Metanephros (tissue), 2 donors: ENCODE measurements at places on chromosomes 7 and 10. TPM values are rescaled to one million over a fixed set of nuclear protein-coding genes. Genes with fewer than 3 reads are reported as not detected.

The ZNF804B gene
- 0.23 TPM for total RNA-seq

The FAM221A gene
- total RNA-seq: 11.1 TPM

The CPXM2 gene
- total RNA-seq: 9.5 TPM

The ATP6V0E2 gene
- 38.1 TPM for total RNA-seq

The BHLHA15 gene
- 0.41 TPM for total RNA-seq

The CDH23 gene
- 6.7 TPM for total RNA-seq

The PAX4 gene
- total RNA-seq: not detected

The HGF gene
- total RNA-seq: 4.4 TPM

The CAV2 gene
- total RNA-seq: 36.4 TPM

The CAMK2B gene
- total RNA-seq: 6.1 TPM

The STAG3 gene
- total RNA-seq: 1.3 TPM

The EPDR1 gene
- total RNA-seq: 34.3 TPM

The HOXA4 gene
- 3.7 TPM for total RNA-seq

The SPDYE6 gene
- total RNA-seq: not detected

The SPDYE5 gene
- not detected for total RNA-seq

The NPC1L1 gene
- total RNA-seq: 1.2 TPM

The MBLAC1 gene
- 4.8 TPM for total RNA-seq

The RNLS gene
- total RNA-seq: 19.2 TPM

The PLXDC2 gene
- total RNA-seq: 48.1 TPM

The GPNMB gene
- 31.2 TPM for total RNA-seq

The BAIAP2L1 gene
- total RNA-seq: 4.4 TPM

The PLXNA4 gene
- 13.7 TPM for total RNA-seq

The TMEM270 gene
- total RNA-seq: not detected

The LRIT1 gene
- not detected for total RNA-seq

The MYO1G gene
- total RNA-seq: 3.6 TPM

The PNLIPRP3 gene
- total RNA-seq: not detected

The CACUL1 gene
- 54.6 TPM for total RNA-seq

The ANKRD30A gene
- total RNA-seq: not detected
